AML-193 (cell line): ENCODE measurements at places on chromosomes 2 and 18.

DNA sequence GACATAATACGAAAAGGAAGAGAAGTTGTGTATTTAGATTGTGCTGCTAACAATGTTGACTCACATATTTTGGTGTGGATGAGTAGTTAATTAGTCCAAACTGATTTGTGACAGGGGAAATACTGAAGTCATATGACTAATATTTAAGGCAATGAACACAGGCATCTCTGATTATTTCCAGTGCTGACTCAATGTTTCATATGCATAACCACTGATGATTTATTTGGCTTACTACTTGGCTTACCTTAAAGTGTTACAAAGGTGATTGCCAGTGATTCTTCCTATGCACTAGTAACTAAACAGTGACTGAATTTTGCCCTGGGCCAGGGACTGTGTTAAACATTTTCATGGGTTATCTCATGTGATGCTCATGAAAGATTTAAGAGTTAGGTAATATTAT is 722.6 kb downstream of the METTL4 start:
- no peak for DNase-seq

DNA sequence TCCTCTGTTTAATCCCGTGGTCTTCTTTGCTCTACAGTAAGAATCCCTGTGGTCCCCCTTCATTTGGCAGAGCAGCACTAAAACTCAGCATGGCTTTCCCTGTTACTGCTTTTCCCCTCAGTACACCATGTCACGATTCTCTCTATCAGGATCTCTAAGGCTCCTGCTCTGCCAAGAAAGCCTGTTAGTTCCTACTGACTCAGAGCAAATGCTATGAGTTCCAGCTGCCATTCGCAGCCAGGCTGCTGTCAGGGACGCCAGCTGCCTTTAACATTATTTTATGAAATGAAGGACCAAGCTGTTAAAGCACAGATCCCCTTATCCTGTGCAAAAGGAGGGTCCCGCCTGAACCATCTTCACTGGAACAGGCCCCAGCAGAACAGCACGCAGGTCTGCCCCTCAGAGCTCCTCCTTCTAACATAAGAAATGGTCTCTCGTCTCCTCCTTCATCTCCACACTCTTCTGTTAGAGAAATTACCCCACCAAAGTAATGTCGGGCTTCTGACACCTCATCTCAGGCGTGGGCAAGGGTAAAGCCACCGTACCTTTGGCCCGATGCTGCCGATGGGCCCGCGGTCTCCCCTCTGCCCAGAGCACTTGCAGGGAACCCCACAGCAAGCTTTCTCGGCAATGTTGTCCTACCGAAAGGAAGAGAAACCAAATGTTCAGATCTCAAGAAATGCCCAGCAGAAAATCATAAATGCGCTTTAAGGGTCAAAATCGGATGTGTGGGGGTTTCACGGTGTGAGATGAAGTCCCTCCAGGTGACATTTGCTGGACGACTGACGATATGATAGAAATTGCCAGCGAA is 52.6 kb downstream of the COL6A3 start:
- DNase-seq: no peak

GRCh38 chr2:85179541-85179940 is 46.3 kb downstream of the TCF7L1 start:
- DNase-seq: no peak

GRCh38 chr2:191382801-191383200 is 137.6 kb downstream of the MYO1B start:
- no peak for DNase-seq

DNA sequence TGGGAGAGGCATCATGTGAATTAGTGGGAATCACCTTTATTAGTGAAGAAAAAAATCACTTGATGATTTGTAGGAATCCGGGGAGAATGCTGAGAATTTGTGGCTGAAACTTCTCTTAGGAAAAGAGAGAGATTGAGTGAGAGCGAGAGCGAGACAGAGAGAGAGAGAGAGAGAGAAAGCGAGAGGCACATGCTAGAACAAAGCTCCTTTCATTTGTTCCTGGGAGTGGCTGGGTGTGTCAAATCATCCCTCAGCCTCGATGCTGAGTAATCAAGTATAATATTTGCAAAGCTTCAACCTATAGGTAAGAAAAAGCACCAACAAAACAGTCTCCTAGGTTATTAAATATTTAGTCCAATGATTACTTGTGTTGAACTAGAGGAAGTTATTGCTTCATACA is 4.4 kb upstream of the SERPINB5 start:
- no peak for DNase-seq

- no peak for DNase-seq
These were observed 25.6 kb upstream of the ITGB6 start for GRCh38 chr2:160225722-160226121.

- no peak for DNase-seq
These were observed 52.1 kb downstream of the LRRTM1 start for GRCh38 chr2:80252294-80252986.

- DNase-seq: no peak
These were observed 97.4 kb downstream of the RHOB start for GRCh38 chr2:20544153-20544747.

DNA sequence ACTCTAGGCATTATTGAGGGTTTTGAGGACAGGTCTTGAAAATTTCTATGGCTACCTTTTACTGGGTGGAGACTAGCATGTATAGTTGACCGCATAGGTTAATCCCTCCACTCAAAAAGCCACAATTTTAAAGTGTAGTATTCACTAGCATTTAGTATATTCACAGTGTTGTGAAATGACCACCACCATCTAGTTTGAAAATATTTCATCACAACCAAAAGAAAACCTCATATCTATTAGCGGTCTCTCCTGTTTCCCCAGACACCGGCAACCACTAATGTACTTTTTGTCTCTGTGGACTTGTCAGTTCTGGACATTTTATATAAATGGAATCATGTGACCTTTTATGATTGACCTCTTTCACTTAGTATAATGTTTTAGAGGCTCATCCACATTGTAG is 53.9 kb downstream of the MSH2 start:
- peak; percentile 27 for DNase-seq

DNA sequence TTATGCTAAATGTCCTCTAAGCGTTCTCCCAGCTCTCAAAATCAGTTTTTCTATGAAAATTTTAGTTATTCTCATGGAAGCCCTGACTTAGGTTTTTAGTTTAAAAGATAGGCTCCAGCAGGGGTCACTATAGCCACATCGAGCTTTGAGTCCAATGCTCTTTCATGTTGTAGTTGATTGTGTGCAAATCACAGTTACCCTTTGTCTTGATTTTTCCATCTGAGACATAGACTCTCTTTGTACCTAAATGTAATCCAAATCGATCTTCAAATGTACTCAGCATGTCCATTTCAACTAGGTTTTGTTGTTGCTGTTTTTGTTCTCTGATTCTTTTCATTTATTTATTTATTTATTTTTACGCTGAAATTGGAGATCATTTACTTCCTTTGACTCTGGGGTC is 26.4 kb upstream of the MSTN start:
- peak; percentile 61 for DNase-seq

GRCh38 chr2:11540996-11541692 is 7.3 kb downstream of the GREB1 start:
- DNase-seq: no peak

GRCh38 chr18:46291149-46291548 is 187.0 kb downstream of the HAUS1 start:
- DNase-seq: peak; percentile 74

DNA sequence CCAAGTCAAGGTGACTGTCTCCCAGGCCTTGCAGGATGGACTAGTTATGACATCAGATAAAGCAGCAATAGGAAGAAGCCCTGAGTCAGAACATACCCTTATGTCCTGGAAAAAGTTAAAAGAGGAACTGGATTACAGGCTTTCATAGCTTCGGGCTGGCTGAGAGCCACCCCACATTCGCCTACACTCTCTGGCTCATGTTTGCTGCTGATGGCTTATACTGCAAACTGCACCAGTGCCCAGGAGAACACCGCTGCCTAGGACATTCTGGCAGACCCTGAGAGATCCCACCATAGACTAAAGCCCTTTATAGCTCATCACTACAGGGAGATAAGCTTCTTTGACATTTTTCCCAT is 20.3 kb downstream of the SLC8A1 start:
- peak; percentile 82 for DNase-seq

DNA sequence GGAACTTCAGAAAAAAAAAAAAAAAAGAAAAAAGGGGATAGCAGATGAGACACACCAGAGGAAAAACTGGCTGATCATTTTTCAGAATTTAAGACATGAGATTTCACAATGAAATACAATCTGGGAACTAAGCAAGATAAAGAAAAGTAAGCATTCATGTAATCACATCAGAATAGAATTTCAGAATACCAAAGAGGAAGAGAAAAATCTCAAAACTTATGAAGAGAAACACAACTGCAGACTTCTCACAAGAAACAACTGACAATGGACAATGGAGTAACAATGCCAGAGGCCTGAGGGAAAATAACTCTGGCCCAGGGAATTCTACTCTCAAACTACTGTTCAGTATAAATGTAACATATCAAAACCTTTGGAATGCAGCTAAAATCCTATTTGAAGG is 13.2 kb upstream of the RRM2 start:
- DNase-seq: no peak

GRCh38 chr2:173521450-173522192 is 166.9 kb downstream of the CDCA7 start:
- DNase-seq: no peak

- no peak for DNase-seq
These were observed 30.9 kb downstream of the CENPO start for GRCh38 chr2:24824071-24824588.

DNA sequence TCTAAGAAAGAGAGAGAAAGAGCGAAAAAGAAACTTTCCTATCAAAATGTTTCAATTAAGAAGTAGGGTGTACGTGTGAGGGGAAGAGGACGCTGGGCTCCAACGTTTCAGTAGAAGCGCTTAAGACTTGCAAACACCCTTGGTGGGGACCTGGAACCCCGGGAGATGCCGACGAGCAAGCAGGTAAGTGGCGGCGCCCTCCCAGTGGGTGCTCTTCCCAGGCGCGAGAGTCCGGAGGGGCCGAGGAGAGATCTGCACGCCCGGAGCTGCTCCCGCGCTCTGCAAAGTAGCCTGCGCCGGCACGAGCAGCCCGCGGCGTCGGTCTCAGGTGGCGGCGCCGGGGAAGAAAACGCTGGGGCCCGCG is 678 bp upstream of the OTX1 start:
- no peak for DNase-seq

DNA sequence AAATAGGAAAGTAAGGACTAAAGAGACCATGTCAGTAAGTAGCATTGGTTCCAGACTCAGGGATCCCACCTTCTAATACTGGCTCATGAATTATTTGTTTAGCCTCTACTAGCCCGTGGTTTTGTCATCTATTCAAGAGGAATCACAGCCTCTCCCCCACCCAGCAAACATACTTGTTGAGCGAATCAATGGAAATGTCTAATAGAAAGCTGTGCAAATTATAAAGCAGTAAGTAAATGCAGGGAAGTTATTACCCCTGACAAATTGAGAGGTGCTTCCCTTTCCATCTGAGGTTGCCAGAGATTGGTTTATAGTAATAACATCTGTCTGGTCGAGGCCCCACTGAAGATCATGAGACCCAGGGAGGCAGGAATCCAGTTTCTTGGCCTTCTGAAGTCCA is 219.3 kb upstream of the OSR1 start:
- DNase-seq: no peak

GRCh38 chr2:25041307-25041927 is 459 bp upstream of the EFR3B start:
- DNase-seq: no peak

DNA sequence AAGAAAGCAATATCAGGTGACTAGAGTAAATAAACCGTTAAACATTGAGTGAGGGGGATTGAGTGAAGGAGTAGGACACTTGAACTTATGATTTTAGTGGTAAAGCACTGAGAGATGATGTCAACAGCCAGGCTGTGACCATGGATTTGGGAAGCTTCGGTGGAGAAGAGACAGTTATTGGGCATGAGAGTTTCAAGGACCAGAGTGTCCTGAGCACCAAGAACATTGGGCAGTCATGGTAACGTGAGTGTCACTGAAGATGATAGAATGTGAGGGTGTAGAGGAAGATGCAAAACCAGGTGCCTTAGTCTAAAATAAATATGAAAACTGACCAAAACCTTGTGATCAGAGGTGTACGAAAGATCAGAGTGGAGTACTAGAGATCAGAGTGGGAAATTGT is 248.1 kb downstream of the ASXL3 start:
- DNase-seq: no peak

DNA sequence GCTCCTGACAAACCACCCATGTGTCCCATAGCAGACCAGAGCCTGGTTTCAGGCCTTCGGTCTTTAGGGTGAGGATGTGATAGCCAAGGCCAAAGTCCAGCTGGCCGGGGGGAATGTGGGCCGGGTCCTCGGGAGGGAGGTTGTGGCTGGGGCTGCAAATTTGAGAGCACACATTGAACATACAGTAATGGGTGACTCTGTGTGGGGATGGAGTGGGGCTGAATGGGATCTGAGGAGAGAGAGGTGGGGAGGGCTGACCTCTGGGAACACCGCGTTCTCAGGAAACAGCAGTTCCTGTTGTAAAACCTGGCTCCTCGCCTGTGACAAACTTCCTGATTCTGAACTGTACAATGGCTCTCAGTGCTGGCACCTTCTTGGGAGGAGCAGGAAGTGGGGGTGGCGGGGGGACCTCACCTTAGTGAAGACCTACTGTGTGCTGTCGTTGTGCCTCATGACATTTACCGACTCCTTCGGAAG is 48.8 kb downstream of the MCFD2 start:
- DNase-seq: no peak

DNA sequence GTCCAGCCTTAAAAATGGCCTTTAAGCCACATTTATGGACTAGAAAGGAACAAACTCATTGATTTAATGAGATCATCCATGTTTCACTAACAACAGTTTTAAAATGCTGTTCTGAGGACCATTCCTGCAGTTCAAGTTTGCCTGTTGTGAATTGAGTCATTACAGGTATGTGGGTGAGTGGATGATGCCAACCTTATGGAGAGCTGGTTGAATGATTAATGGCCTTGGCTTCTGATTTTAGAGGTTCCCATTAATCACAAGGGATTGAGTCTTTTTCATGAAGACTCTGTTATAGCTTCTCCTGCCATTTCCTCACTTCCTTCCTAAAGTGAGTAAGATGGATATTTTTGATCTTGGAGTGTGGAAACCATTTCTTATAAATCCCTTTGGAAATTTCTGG is 459.8 kb upstream of the SLC14A2 start:
- DNase-seq: no peak

GRCh38 chr2:113972766-113973165 is 82.9 kb downstream of the ACTR3 start:
- DNase-seq: no peak

DNA sequence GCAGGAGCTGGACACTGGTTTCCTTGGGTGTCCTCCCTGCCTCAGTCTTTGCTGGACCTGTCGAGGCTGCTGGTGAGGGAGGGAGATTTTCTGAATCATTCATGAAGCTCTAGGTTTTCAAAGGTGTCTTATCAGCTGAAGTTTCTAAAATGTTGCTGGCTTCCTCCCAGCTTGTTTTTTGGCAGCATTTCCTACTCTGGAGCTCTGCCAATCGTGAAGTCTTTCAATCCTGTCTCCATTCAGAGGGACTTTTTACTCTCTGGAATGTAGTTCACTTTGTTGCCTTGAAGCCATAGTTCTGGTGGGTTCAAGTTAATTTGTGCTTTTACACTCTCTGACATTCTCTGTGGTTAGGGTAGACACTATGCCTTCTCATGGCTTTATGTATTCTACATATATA is 23.9 kb downstream of the SNTG2 start:
- no peak for DNase-seq

- DNase-seq: no peak
These were observed 344.9 kb upstream of the SLC14A2 start for GRCh38 chr18:45270289-45270771.
